ENCODE measurements at places on chromosomes 7 and 10. TPM values are rescaled to one million over a fixed set of nuclear protein-coding genes. Genes with fewer than 3 reads are reported as not detected.
A peak's percentile ranks its signal among the peaks of the same experiment; 100 is the strongest.

The LIPN gene
- total RNA-seq: not detected

DNA sequence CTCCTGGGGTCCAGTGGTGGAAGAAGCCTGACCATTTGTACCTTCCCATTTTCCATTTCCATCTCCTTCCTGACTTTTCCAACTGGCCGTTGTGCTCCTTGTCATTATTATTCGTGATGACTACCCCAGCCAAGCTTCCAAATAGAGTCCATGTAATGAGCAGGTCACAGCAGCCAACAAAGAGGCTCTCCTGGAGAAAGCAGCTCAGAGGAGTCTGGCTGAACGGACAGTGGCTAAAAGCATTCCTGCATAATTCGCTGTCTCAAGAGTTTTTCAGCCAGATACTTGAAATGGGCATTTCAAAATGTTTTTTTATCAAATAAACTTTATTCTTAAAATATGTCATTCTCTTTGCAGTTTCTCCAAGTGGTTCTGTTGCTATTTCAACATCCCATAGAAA lies 458.6 kb downstream of the INHBA start:
- no peaks in the 10 kb centered on the region for H3K4me1 ChIP-seq
- H3K27ac ChIP-seq: no peak overlapping the region
- DNase-seq: no peak
- H3K4me3 ChIP-seq: no peak overlapping the region
- no peaks in the 10 kb centered on the region for H3K27me3 ChIP-seq
- H3K36me3 ChIP-seq: no peaks in the 10 kb centered on the region

- peaks cover 42% of the 10 kb centered on the region for H3K27me3 ChIP-seq
- no peak for DNase-seq
- no peaks in the 10 kb centered on the region for H3K36me3 ChIP-seq
- H3K4me3 ChIP-seq: peak overlapping the region; percentile 36
These were observed 256.8 kb downstream of the PLXNA4 start for GRCh38 chr7:132319481-132319880.

The WDR86 gene
- not detected for total RNA-seq

The RP9 gene
- total RNA-seq: 23.2 TPM

The COBL gene
- total RNA-seq: not detected

DNA sequence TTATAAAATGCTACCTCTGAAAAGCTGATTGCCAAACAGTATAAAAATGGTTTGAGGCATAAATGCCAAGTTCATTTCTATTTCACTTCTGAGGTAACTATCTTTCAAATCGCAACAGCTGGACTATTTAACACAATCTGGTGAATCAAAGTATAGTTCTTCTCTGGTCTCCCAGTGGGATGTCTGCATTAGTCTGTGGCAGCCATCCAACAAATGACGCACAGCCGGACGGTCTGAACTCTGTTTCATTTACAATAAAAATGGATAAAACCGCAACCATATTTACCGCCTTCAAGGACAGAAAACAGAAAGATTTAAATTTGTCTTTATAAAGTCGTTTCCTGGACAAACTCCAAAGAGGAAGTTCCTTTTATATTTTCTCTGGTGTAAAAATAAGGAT lies 41.9 kb downstream of the ENO4 start:
- H3K4me1 ChIP-seq: no peaks in the 10 kb centered on the region
- H3K27ac ChIP-seq: no peak overlapping the region
- H3K4me3 ChIP-seq: no peak overlapping the region
- peaks cover 19% of the 10 kb centered on the region for H3K27me3 ChIP-seq
- no peak for DNase-seq

DNA sequence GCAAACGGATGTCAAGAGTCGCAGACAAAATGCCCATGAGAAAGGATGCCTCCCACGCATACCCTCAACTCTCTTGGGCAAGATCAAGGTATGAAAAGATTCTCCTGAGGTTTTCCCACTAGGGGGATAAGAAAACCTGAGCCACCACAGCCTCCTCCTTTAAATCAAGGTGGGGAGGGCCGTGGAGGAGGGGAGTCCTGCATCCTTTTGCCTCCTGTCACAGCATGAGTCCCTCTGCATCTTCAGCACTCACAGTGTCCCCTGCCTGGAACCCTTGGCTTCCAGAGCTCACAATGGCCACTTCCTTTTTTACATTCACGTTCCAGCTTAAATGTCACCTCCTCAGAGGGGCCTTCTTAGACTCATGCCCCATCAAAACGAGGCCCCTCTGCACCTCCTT lies 207.6 kb downstream of the GLI3 start:
- no peaks in the 10 kb centered on the region for H3K4me1 ChIP-seq
- no peak overlapping the region for H3K4me3 ChIP-seq
- DNase-seq: no peak
- H3K27ac ChIP-seq: no peak overlapping the region
- H3K27me3 ChIP-seq: no peaks in the 10 kb centered on the region

The AMPH gene
- total RNA-seq: not detected

The CCDC3 gene
- total RNA-seq: 0.07 TPM

GRCh38 chr10:5595994-5596471 lies 70.4 kb downstream of the ASB13 start:
- DNase-seq: no peak
- H3K27me3 ChIP-seq: peaks cover 8% of the 10 kb centered on the region
- H3K36me3 ChIP-seq: no peaks in the 10 kb centered on the region
- peaks cover 7% of the 10 kb centered on the region for H3K4me1 ChIP-seq

DNA sequence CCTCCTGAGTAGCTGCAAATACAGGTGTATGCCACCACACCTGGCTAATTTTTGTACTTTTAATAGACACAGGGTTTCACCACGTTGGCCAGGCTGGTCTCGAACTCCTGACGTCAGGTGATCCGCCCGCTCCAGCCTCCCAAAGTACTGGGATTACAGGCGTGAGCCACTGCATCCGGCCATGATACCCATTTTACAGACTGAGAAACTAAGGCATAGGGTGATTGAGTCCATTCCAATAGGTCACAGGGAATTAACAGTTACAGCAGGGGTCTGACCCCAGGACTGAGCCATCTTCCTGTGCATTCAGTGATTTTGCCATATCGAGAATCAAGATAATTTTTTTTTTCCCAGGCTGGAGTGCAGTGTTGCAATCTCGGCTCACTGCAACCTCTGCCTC lies 12.3 kb upstream of the CTBP2 start:
- no peaks in the 10 kb centered on the region for H3K4me1 ChIP-seq
- no peak for DNase-seq
- no peak overlapping the region for H3K4me3 ChIP-seq
- peaks cover 4% of the 10 kb centered on the region for H3K27me3 ChIP-seq
- H3K36me3 ChIP-seq: no peaks in the 10 kb centered on the region

- no peaks in the 10 kb centered on the region for H3K4me1 ChIP-seq
- no peak overlapping the region for H3K4me3 ChIP-seq
- H3K27me3 ChIP-seq: peaks cover 8% of the 10 kb centered on the region
These were observed 66.6 kb downstream of the SLIT1 start for GRCh38 chr10:97119058-97119745.

DNA sequence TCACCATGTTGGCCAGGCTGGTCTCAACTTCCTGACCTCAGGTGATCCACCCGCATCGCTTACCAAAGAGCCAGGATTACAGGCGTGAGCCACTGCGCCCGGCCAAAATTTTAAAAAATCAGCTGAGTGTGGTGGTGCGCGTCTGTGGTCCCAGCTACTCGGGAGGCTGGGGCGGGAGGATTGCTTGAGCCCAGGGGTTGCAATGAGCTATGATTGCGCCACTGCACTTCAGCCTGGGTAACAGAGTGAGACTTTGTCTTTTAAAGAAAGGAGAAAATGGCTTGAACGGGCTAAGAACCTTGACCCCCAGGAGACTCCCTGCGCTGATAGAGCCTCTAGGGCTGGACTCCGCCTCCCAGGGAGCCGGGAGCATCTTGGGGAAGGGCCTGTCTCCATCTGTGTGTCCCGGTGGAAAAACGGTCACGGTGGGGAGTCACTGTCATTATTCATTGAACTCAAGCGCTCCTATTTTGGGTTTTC lies 760 bp upstream of the KCTD7 start:
- peaks cover 9% of the 10 kb centered on the region for H3K36me3 ChIP-seq
- H3K27ac ChIP-seq: peak overlapping the region; percentile 84
- no peaks in the 10 kb centered on the region for H3K27me3 ChIP-seq
- peak overlapping the region; percentile 90 for H3K4me3 ChIP-seq

GRCh38 chr10:9792181-9792580 lies 1225.5 kb upstream of the CELF2 start:
- no peak overlapping the region for H3K27ac ChIP-seq
- H3K4me3 ChIP-seq: no peak overlapping the region
- DNase-seq: no peak
- H3K4me1 ChIP-seq: no peaks in the 10 kb centered on the region
- no peaks in the 10 kb centered on the region for H3K27me3 ChIP-seq
- no peaks in the 10 kb centered on the region for H3K36me3 ChIP-seq

The SSC4D gene
- total RNA-seq: 0.77 TPM

GRCh38 chr10:23284155-23284554 lies 60.4 kb downstream of the C10orf67 start:
- no peaks in the 10 kb centered on the region for H3K4me1 ChIP-seq
- no peak for DNase-seq
- H3K36me3 ChIP-seq: no peaks in the 10 kb centered on the region

The CALCR gene
- total RNA-seq: not detected

DNA sequence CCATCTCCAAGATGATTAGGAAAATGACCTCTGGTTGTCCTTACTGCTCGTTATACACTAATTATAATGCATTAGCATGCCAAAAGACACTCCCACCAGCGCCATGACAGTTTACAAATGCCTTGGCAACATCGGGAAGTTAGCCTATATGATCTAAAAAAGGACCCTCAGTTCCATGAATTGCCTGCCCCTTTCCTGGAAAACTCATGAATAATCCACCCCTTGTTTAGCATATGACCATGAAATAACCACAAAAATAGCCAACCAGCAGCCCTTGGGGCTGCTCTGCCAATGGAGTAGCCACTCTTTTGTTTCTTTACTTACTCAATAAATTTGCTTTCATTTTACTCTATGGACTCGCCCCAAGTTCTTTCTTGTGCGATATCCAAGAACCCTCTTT lies 41.6 kb upstream of the KCNMA1 start:
- H3K4me1 ChIP-seq: no peaks in the 10 kb centered on the region
- no peaks in the 10 kb centered on the region for H3K36me3 ChIP-seq
- no peak overlapping the region for H3K27ac ChIP-seq
- DNase-seq: no peak
- H3K27me3 ChIP-seq: peaks cover 3% of the 10 kb centered on the region

The DPCD gene
- total RNA-seq: 6.4 TPM

DNA sequence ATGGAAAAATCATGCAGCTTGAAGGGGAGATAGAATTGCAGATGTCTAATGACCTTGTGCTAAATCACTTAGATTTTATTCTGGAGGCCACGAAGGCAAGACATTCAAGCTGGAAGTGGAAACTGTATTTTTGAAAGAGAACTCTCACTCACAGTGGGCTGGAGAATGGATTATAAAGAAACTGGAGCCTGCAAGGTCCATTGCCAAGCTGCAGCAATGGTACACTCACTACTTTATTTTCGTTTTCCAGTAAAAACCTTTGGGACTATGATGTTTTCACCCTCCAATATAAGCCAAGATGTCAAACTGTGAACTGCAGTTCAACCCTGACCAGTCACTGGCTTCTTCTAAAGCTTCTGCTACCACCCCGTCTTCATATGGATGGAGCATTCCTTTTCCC lies 62.0 kb downstream of the SKIDA1 start:
- DNase-seq: no peak
- no peaks in the 10 kb centered on the region for H3K27me3 ChIP-seq
- no peak overlapping the region for H3K4me3 ChIP-seq
- H3K4me1 ChIP-seq: no peaks in the 10 kb centered on the region
- H3K27ac ChIP-seq: no peak overlapping the region
- no peaks in the 10 kb centered on the region for H3K36me3 ChIP-seq

GRCh38 chr10:103850572-103850895 lies 4.8 kb downstream of the SH3PXD2A start:
- H3K27ac ChIP-seq: no peak overlapping the region
- no peak overlapping the region for H3K4me3 ChIP-seq
- H3K36me3 ChIP-seq: peaks cover 1% of the 10 kb centered on the region
- peaks cover 25% of the 10 kb centered on the region for H3K4me1 ChIP-seq
- H3K27me3 ChIP-seq: peaks cover 57% of the 10 kb centered on the region

The DDC gene
- 0.35 TPM for total RNA-seq

The PIP gene
- total RNA-seq: not detected

GRCh38 chr10:51907361-51907760 lies 208.0 kb upstream of the CSTF2T start:
- no peak overlapping the region for H3K27ac ChIP-seq
- DNase-seq: no peak
- no peaks in the 10 kb centered on the region for H3K4me1 ChIP-seq
- H3K36me3 ChIP-seq: no peaks in the 10 kb centered on the region

DNA sequence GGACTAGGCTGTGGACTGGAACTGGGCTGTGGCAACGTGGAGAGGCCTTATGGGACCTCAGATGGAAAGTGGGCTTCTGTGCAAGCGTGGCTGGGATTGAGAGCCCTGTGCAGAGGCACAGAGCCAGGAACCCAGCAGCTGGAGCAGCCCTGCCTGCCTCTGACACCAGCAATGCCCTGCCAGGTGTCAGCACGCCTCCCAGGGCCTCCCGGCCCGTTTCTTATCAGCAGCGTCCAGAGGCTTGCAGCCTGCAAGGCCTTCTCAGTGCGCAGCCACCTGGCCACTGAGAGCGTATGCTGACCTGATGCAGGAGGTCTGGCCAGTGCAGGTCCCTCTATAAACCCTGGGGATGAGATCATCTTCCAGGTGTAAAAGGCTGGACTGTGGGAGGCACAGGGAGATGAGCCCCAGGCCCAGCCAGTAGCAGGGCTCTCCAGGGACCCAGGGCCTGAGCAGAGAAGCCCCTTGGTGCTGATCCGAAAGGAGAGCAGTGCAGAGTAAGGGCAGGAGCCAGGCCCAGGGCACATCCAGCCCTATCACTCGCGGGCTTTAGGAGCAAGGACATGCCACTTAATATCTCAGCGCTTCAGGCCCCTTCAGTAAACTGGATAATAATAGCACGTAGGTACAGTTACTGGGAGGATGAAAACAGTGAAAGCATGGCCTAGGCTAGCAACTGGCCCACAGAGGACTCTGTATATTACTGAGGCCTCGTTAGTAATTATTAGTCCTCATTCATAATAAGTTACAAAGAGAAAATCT lies 38.8 kb upstream of the ANTXRL start:
- peaks cover 4% of the 10 kb centered on the region for H3K4me1 ChIP-seq
- no peak for DNase-seq
- H3K27ac ChIP-seq: no peak overlapping the region
- H3K27me3 ChIP-seq: no peaks in the 10 kb centered on the region
- H3K4me3 ChIP-seq: no peak overlapping the region
- peaks cover 27% of the 10 kb centered on the region for H3K36me3 ChIP-seq

GRCh38 chr10:116126239-116126638 lies 146.8 kb downstream of the GFRA1 start:
- no peaks in the 10 kb centered on the region for H3K36me3 ChIP-seq
- H3K27me3 ChIP-seq: no peaks in the 10 kb centered on the region
- DNase-seq: no peak
- no peak overlapping the region for H3K27ac ChIP-seq
- no peaks in the 10 kb centered on the region for H3K4me1 ChIP-seq
- no peak overlapping the region for H3K4me3 ChIP-seq

All from activated CD4-positive, alpha-beta T cell treated with anti-CD3 and anti-CD28 coated beads, Interleukin-2, amount 10 ng/mL, durations not matched to agents 24 days and 14 days (primary cell).